ENCODE measurements at places on chromosomes 3 and 15.

- no peak for DNase-seq
Observed at GRCh38 chr15:61796056-61796455, 264.2 kb downstream of the VPS13C start.

- DNase-seq, result no peak
Observed at GRCh38 chr3:113532698-113533533, 561 bp downstream of the SIDT1 start.

GRCh38 chr3:71062037-71062932 is 521.2 kb downstream of the FOXP1 start:
- DNase-seq, result no peak

GRCh38 chr3:156093964-156094363 is 26.4 kb upstream of the KCNAB1 start:
- DNase-seq, result no peak

DNA sequence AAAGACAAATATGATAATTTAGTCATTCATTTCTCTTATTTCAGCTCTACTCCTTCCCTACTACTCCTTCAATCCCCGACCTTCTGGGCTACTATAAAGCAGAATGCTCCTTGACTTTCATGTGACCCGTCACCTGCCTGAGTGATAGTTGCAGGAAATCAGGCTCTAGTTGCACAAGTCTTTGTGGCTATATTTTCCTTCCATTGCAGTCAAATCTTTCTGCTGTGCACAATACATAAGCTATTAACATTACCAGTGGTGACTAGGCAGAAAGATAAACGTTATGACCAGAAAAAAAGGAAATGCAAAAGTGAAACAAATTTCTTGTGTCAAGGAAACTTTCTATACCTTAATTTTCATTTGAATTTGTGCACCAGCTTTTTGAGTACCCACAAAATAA is 2.3 kb downstream of the SUCNR1 start:
- DNase-seq, result no peak

- no peak for DNase-seq
Observed at GRCh38 chr15:77028451-77029165, 33.7 kb downstream of the PSTPIP1 start.

DNA sequence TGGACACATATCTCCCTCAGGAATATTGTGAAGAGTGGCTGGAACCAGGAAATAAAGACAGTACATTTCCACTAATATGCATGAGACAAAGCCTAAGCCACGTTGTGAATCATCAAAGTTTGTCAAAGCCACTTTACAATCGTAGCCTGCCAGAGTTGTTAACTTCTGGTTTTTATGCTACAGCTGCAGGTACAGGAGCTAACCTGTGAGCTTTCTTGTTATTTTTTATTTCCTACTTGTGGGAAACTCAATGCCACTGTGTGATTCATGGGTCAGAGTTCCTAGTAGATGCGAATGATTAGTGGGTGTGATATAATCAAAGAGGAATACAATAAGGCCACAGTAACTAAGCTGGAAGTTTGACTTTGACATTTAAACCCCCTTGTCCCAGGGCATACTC is 44.4 kb upstream of the TEX9 start:
- no peak for DNase-seq

GRCh38 chr15:90599644-90600043 is 69.9 kb downstream of the CRTC3 start:
- no peak for DNase-seq

GRCh38 chr3:100386437-100387074 is 14.3 kb downstream of the TOMM70 start:
- no peak for DNase-seq

GRCh38 chr3:20575146-20575545 is 389.1 kb upstream of the SGO1 start:
- DNase-seq, result no peak

DNA sequence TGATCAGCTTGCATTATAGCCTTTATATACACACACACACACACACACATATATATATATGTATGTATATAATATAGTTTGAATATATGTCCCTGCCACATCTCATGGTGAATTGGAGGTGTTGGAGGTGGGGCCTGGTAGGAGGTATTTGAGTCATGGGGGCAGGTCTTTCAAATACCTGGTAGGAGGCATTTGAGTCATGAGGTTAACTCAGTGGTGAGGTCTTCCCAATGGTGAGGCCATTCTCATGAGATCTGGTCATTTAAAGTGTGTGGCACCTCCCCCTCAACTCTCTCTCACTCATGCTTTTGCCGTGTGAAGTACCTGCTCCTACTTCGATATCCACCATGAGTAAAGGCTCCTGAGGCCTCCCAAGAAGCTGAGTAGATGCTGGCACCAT is 27.5 kb upstream of the FHIT start:
- DNase-seq, result no peak

DNA sequence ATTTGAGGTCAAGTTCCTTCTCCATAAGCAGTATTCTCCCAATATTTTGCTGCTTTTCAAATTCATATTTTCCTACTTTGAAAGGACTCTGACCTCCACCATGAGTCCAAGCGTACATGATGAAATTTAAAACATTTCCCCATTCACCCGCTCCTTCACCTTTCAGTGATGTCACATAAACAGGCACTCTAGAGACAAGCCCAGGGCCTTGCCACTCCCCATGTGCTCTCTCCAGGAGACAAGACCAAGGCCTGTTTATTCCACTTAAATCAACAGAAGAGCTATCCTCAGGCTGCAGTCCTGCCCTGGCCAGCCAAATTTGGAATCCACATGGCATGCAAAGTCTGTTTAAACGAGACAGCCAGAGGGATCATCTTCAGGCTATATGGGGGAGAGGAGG is 161.5 kb downstream of the ARRDC4 start:
- no peak for DNase-seq

GRCh38 chr3:64895106-64895990 is 207.5 kb upstream of the ADAMTS9 start:
- no peak for DNase-seq

DNA sequence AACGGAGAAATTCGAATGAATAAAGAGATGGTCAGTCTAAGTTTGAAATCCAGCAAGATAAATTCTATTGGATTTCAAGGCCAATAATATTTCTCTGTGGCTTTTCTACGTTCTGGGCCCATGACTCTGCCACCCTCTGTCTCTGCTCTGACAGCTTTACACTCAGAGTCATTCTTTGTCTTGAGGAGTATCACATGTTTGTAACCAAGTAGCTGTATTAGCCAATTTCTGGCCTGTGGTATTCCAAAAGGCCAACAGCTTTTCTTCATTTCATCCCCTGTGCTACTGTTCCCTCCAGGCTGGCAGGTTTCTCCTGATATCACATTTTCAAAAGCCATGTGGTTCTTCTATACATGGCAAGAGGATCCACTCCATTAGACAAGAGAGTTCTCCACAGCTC is 324.1 kb upstream of the CNTN4 start:
- DNase-seq, result no peak

- no peak for DNase-seq
Observed at GRCh38 chr15:55132672-55133071, 64.1 kb downstream of the RSL24D1 start.

DNA sequence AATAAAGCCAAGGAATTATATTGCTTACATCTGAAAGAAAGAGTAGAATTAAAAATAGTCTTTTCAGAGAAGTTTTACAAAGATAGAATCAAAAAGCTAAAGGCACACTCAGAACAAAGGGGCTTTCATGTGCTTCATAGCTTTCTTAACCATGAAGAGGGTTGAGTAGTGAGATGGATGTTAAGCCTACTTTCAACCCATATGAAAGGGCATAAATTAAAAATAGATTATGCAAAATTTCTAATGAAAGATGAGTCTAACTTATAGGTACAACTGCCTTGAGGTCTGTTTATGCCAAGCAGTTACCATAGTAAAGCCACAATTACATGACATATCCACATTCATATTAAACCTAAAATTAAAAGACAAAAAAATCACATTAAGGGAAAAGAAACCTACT is 223.3 kb upstream of the ARHGEF26 start:
- DNase-seq, result no peak

DNA sequence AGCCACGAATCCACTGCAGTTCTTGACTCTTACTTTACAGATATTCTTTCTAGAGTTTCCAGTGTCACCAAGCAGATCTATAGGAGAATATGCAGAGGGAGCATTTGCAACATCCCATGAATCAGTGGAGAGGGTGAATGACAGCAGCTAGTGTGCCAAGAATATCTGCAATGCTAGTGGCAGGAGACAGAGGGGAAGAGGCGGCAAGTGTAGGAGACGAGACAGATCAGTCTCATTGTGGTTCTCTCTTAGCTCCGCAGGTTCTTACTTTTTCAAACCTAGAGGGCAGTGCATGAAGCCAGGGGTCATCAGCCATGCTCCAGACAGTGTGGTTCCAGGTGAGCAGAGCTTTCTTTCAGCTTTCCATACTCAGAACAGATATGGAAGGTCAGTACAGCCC is 744 bp downstream of the ZNF619 start:
- DNase-seq, result no peak

GRCh38 chr15:65068403-65068788 is 605 bp upstream of the RASL12 start:
- DNase-seq, result no peak

GRCh38 chr3:151998744-151999143 is 125.3 kb downstream of the SUCNR1 start:
- DNase-seq, result no peak

- no peak for DNase-seq
Observed at GRCh38 chr3:15391007-15391406, 36.3 kb downstream of the METTL6 start.

DNA sequence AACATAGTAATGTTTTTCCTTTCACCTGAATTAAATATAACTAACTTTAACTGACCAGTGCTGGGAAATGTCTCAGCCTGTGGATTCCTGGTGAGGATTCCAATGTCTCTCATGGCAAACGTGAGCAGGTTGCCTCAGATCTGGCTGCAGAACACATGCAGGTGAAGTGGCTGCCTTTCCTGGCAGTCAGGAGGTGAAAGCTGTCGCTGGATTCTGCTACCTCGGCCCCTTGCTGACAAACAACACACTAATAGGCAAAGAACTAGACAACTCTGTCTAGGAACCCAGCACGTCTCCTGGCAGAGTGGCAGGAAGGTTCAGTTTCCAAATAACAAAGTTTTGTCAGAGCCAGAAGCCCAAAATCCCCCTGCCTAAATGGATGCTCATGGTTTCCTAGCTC is 400.8 kb upstream of the PPP2R3A start:
- DNase-seq, result no peak

DNA sequence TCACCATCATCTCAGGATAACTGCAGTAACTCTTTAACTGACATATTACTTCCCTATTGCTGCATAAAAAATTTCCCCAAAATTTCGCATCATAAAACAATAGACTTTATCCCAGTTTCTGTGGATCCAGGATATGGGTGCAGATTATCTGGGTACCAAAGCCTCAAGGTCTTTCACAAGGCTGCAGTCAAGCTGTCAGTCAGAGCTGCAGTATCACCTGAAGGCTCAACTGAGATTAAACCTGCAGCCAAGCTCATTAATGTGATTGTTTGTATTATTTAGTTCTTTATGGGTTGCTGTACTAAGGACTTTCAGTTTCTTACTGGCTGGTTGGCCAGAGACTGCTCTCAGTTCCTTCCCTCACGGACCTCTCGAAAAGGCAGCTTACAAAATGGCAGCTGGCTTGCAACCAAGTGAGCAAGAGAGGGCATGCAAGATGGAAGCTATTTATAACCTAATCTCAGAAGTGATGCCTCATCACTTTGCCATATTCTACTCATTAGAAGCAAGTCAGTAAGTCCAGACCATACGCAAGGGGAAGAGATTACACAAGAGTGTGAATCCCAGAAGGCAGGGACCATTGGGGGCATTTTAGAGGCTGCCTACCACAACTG is 54.9 kb downstream of the DCUN1D1 start:
- DNase-seq, result no peak

DNA sequence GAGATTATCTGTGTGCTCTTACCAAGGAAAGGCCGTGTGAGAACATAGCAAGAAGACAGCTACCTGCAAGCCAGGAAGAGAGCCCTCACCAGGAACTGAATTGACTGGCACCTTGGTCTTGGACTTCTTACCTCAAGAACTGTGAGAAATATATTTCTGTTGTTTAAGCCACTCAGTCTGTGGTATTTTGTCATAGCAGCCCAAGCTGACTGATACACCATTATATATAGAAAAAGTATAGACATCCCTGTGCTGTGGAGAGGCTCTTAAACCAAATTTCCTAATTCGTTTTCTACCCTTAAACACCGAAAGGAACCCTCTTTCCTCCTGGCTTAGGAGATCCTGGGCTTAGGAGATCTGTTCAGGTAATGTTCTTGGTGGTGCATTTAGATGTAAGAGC is 44.8 kb downstream of the CGNL1 start:
- no peak for DNase-seq

DNA sequence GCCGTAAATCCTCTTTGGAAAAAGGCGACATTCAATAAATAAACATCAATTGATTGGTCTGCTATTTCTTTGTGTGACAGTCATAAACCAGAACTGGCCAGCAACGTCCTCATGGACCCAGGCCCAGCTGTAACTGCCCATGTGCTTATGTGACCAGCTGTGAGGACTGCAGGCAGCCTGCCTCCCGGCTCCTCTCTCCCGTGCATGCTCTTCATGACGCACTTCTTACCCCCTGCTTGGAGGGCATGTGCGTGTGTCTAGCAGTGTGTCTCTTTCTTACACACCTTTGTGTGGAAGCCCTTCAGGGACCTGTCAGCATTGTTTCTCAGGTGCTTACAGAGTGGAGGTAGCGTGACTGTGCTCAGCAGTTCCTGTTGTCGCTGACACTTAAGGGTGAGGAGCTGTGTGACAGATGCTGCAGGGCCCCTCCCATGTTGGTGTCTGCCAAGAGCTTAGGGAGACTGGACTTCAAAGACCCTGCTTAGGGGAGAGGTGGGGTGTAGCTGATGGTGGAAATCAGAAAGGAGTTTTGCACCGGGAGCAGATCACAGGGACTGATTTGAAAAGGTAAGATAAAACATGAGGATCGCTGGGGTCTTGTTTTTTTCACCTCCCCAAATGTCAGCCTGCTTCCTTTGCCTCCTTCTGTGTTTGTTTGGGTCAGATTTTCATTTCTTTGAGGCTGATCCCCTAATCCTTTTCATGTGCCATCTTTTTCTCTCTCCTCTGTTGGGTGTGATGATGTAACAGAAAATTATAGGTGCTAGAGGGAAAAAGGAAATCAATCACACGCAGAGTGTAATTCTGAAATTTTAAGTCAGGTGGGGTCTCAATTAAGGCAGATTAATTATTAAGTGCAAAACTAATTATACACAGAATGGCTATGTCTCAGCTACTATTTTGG is 2.1 kb downstream of the PODXL2 start:
- no peak for DNase-seq

- DNase-seq, result no peak
Observed at GRCh38 chr3:58207954-58208353, 2.8 kb downstream of the DNASE1L3 start.

- no peak for DNase-seq
Observed at GRCh38 chr3:65545429-65545828, 493.3 kb downstream of the MAGI1 start.

DNA sequence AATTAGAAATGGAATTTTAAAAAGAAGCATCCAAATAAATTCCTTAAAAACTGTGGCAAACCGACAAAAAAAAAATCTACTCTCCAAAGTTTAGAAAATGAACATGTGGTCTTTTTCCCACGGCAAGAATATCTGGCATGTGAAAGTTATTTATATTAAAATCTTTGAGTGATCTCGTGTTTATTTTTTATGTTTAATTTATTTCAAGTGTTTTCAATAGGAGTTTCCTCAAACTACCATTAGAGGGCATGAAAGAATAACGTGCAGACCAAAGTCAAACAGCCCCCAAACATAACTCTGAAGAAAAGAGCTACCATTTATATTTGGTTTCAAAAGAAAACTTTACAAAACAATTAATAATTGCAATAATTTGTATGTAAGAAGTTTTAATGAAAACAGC is 286.4 kb downstream of the ZIC4 start:
- DNase-seq, result no peak

- no peak for DNase-seq
Observed at GRCh38 chr15:85600001-85600400, 194.7 kb downstream of the KLHL25 start.

All from SK-N-MC (cell line).